ENCODE measurements at places on chromosomes 12 and 14. TPM values are rescaled to one million over a fixed set of nuclear protein-coding genes. Genes with fewer than 3 reads are reported as not detected.

The SELPLG gene
- polyA plus RNA-seq, result 13.8 TPM

The SMCO2 gene
- polyA plus RNA-seq, result 0.33 TPM

The FAM181A gene
- polyA plus RNA-seq, result 1.9 TPM

The FZD10 gene
- polyA plus RNA-seq, result 0.55 TPM

- DNase-seq, result peak; percentile 58
- no peaks in the 10 kb centered on the region for H3K4me1 ChIP-seq
- H3K4me3 ChIP-seq, result no peak overlapping the region
- H3K36me3 ChIP-seq, result no peaks in the 10 kb centered on the region
- peak overlapping the region; percentile 63 for H3K27ac ChIP-seq
Measured at GRCh38 chr12:105954951-105955931, 183.5 kb downstream of the NUAK1 start.

DNA sequence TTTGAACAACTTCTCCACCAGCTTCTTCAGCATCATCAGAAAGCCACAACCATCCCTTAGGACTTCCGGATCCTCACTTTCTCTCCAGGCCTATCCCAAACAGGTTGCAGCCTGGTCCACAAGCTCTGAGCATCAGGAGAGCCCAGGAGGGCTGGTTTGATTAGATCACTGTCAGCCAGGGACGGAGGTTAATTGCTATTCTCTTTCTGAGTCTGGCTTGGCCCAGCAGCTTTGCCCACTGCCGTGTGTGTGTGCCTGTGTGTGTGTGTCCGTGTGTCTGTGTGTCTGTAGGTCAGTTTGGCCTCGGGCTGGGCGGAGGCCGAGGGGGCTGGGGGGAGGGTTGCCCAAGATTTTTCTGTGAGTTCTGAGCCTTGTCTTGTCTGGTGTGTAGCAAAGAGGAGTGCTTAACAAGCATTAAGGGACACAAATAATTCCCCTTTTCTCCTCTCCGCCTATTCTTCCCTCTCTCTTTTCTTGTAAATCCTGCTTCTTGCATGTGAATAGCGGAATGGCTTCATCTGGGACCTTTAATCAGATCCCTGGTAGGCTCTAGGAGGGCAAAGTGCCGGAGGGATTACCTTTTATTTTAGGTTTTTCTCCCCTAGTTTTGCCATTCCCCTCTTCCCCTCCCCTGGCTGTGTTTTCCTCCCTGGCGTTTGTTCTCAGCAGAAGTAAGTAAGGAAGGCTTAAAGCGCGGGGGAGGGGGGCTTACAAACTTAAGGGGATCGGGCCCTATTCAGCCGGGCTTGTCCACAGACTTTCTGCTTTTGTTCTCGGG is 138.2 kb upstream of the LHX5 start:
- no peaks in the 10 kb centered on the region for H3K4me1 ChIP-seq
- DNase-seq, result no peak
- H3K36me3 ChIP-seq, result no peaks in the 10 kb centered on the region
- H3K4me3 ChIP-seq, result no peak overlapping the region
- H3K27me3 ChIP-seq, result peaks cover 34% of the 10 kb centered on the region
- H3K27ac ChIP-seq, result no peak overlapping the region

GRCh38 chr12:42097971-42098370 is 46.7 kb downstream of the GXYLT1 start:
- DNase-seq, result peak; percentile 8
- H3K27me3 ChIP-seq, result no peaks in the 10 kb centered on the region
- H3K27ac ChIP-seq, result no peak overlapping the region

DNA sequence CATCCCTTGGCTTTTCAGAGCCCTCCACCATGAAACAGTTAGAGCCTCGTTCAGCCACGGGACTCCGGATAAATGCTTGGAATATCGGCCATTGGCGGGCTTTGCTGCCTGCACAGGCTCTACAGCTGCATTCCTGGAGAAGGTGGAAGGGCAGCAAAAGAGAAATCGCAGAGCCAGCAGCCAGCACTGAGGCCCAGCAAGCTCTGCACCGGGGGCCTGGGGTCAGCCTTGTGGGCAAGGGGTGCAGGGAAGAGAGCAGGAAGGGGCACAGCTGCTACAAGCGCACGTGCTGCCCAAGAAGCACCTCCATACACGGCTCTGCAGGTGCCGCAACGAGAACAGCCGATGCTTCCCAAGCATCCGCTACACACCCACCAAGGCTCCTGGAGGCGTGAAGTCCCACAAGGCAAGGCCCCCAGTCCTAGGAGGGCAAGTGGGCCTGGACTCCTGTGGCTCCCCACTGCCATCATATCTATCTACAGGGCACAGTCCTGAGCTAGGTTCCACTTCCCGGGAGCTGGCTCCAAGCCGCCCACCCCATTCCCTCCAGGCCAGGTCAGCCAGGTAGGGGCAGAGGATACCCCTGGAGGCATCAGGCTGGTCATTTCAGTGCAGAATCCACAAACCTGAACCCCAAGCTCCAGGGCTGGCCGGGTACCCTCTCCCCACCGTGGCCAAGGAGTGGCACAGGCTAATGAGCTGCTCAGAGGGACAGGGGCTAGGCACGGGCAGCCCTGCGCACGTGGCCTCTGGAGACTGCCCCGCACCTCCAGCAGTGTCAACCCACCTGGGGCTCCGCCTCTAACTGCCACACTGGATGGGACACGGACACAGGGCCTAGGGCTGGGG is 40.2 kb downstream of the CCNK start:
- no peaks in the 10 kb centered on the region for H3K27me3 ChIP-seq
- H3K27ac ChIP-seq, result no peak overlapping the region
- DNase-seq, result no peak
- no peaks in the 10 kb centered on the region for H3K4me1 ChIP-seq
- no peak overlapping the region for H3K4me3 ChIP-seq

- H3K27me3 ChIP-seq, result peaks cover 15% of the 10 kb centered on the region
- H3K27ac ChIP-seq, result no peak overlapping the region
- no peaks in the 10 kb centered on the region for H3K4me1 ChIP-seq
- no peaks in the 10 kb centered on the region for H3K36me3 ChIP-seq
- H3K4me3 ChIP-seq, result no peak overlapping the region
Measured at GRCh38 chr12:130097798-130098255, 64.4 kb upstream of the FZD10 start.

DNA sequence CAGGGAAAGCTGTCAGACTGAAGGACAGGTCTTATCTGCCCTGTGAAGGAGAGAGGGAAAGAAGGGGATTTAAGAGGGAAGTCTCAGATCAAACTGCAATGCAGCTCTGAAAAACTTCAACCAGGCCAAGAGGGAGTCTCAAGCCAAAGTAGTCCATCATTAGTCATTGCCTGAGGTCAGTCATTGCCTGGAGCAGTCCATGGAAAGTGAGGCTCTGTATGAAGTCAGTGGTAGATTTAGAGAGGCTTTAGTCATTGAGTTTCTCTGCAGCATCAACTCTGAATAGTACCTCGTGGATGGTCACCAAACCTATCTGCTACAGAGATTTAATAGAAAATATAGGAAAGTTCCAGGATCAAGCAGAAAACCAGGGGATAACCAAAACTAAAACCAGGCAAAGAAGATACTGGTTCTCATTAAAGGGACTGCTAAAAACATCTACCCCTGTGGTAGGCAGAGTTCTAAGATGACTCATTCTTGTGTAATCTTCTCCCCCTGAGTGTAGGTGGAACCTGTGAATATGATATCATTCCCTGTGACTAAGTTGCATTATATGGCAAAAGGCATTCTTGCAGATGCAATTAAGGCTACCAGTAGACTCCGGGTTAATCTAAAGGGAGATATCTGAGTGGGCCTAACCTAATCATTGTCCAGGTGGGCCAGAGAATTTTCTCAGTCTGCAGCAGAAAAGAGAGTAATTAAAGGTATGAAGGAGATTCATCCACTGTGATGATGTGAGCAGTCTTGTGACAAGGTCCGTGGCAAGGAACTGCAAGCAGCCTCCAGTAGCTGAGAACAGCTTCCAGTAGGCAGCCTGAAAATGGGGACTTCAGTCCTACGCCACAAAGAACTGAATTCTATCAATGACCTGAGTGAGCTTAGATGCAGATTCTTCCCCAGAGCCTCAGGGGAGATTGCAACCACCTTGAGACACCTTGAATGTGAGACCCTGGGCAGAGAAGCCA is 123.1 kb downstream of the GALC start:
- no peak for DNase-seq
- H3K4me1 ChIP-seq, result no peaks in the 10 kb centered on the region
- no peak overlapping the region for H3K4me3 ChIP-seq
- no peaks in the 10 kb centered on the region for H3K36me3 ChIP-seq
